A549 (cell line): ENCODE measurements at places on chromosomes 4 and X.

DNA sequence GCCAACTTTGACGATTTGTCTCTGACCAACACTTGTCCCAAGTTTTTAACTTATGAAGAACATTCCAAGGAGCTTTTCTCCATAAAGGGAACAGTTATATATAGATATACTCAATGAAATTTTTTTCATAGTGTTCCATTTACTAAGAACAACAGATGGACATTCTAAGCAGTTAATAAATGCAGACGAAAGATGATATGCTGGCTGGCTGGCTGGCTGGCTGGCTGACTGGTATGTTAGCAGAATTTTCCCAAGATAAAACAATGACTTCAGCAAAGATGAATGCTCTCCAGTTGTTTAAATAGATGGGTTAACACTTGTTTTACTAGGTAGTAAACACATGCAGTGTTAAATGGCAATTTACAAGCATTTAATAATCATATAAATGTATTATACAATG, 62.2 kb downstream of the SPANXN3 start:
- DNase-seq = no peak

DNA sequence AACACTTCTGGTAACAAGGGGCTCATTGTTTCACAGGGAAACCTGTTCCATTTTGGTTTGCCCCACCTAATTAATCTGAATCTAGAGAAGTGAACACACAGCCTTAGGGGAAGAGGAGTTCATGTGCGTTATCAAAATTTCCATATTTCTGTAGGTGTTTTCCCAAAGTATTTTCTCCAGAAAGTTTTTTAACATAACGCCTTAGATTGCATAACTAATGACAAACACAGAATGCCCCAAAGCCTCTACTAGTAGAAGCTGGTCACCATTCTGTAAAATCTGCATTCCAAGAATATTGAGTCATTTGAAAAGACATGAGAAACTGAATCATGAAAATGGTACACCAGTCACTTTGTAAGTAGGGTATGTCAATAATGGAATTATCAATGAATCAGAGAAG, 41.1 kb downstream of the IL13RA2 start:
- no peak for DNase-seq

GRCh38 chrX:16357902-16358301, 190.6 kb downstream of the MAGEB17 start:
- DNase-seq = no peak

DNA sequence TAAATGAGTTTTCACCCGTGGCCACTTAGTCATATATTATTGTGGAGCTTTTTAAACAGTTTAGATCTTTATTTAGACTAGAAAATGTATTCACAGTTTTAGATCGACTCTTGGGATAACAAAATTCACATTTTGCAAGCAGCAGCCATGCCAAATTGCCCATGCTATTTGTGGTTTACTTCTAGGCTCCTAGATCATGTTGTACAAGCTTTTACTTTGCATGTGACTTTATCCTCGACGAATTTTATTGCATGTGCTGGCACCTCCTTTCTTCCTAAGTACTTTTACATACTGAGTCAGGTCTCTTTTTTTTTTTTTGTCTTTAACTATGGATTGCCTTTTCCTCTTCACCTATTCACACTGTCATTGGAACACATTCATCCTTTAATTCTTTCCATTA, 23.2 kb downstream of the BBS12 start:
- no peak for DNase-seq

DNA sequence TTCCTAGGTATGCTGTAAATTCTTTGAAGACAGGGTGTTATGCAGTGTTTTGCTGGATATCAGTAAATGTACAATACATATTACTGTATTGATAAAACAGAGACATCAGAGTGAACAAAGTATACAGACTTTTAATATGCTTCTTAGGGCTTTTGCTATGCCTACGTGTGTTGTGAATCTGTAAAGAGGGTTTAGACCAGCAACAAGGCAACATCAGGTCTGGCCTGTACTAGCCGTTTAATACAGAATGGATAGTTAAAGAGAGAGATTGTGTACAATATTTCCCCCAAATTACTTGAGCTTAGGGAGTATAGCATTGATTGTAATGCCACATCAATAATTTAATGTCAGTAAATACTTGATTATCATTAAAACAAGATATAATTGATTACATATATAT, 75.2 kb downstream of the PAQR3 start:
- no peak for DNase-seq

GRCh38 chrX:25548811-25549210, 533.0 kb upstream of the ARX start:
- no peak for DNase-seq

DNA sequence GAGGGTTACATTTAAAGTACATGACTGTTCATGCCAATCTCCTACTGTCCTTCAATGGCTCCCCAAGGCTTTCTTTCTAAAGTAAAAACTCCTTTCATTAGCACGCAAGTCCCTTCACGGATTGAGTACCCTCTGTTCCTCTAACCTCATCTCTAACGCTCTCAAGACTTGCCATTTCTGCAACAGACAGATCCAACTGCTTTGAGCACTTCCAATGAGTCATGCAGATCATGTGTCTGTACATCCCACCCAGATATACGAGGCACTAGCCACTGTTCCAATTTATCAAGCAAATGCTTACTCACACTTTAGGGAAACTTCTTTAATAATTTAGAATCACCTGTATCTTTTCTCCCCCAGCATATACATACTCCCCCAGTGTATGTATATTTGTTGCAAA, 332.5 kb upstream of the ZFP42 start:
- DNase-seq = no peak

- DNase-seq = no peak
Observed at GRCh38 chr4:175325230-175325629, 407.1 kb downstream of the ADAM29 start.

DNA sequence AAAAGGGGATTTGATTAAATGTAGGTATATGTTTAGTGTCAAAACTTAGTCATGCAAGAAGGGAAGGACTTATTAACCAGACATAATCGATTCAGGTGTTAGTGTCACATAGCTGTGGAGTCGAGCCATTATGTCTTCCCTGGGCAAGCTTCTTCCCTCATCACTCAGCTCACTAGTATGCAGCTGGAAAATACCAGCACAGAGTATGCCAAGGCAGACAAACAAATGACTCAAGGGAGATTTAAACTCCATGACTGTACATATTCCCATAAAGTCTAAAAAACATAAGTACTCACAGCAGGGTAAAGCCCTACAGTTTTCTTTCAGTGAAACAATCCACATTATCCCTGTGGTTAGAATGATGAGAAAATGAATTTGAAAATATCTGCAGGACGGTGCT, 304.5 kb downstream of the CBLL2 start:
- no peak for DNase-seq

DNA sequence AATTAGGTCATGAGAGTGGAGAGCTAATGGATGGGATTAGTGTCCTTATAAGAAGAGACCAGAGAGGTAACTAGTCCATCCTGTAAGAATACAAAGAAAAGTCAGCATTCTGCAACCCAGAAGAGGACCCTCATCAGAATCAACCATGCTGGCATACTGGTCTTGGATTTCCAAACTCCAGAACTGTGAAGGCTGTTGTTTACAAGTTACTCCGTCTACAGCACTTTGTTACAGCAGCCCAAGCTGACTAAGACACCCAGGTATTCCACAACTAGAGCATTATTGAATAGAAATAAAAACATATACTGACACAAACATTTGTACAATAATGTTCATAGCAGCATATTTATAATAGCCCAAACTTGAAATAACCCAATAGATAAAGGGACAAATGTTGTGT, 9.2 kb downstream of the TMEM156 start:
- DNase-seq = no peak

DNA sequence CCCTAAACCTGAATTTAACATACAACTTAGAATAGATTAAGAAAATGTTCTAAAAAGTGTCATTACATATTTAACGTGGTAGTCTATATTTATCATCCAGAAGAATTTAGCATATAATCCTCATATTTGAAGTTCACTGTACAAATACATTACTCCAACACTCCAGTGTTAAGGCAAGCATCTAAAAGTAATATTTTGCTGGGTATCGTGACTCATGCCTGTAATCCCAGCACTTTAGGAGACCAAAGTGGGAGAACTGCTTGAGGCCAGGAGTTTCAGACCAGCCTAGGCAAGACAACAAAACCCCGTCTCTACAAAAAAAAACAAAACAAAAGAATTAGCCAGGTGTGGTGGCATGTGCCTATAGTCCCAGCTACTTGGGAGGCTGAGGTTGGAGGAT, 24.8 kb downstream of the LRBA start:
- no peak for DNase-seq

GRCh38 chr4:4608214-4608537, 66.3 kb upstream of the STX18 start:
- no peak for DNase-seq

DNA sequence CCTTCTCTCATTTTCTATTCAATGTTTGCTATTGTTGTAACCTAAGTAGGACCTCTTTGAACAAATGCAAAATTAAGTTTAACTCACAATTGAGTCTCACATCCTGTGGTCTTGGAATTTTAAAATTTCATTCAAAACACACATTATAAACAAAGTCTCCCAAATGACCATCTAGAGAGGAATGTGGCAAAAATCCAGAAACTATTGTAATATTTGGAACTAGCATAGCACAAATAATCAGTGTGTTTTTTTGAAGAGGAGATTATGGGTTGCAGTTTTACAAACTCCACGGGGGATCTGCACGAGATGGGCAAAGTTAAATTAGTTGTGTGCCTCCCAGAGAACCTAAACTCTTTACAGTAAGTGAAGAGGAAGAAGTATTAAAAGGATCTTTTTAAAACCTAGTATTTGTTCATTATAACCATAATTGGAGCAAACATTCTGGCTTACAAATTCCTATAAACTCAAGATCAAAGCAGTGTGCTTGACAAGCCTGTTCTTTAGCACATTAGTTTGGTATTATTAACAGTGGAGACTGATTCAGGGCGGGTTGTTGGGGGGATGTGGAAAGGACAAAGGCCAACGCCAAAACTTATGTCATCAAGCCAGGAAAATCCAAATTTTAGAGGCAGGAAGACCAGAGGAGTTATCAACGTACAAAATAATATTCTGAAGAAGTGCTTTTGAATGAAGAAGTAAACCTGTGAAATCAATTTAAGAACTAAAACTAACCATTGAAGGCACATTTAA, 22.4 kb upstream of the RBPJ start:
- no peak for DNase-seq

DNA sequence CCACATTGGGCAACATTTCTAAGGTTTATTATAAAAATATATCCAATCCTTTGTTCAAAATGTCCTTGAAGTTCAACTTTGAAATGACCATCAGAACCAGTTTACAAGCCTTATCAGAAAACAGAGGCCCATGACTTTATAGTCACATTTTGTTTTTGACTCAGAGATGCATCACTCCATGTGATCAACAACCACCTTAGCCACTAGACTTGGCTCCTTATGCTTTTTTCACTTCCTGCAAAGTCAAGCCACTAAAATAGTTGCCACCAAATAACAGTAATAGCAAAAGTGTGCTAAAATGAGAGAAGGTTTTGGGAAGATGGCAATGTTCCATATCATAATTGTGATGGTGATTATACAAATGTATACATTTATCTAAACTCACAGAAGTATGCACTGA, 181.7 kb downstream of the MAML3 start:
- DNase-seq = no peak

- no peak for DNase-seq
Observed at GRCh38 chrX:16797841-16798240, 11.6 kb downstream of the TXLNG start.

DNA sequence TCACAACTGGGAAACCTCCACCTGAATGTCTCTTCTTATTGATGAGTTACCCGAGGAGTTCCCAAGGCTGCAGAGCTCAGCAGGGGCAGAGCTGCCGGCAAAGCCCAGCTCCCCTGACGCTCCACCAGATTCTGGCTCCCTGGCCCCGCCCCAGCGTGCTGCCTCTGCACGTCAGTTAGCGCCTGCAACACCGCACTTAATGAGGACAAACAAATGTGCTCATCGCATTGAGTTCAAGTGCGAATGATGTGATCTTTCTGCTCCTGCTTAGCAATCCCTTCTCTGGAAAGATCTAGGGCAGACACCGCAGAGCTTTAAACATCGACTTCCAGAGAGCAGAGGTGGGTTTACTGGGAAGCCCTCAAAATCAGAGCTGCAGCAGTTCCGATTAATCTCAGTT, 55.5 kb upstream of the FBXW7 start:
- DNase-seq = no peak
